ENCODE measurements at places on chromosomes 5 and 9.

DNA sequence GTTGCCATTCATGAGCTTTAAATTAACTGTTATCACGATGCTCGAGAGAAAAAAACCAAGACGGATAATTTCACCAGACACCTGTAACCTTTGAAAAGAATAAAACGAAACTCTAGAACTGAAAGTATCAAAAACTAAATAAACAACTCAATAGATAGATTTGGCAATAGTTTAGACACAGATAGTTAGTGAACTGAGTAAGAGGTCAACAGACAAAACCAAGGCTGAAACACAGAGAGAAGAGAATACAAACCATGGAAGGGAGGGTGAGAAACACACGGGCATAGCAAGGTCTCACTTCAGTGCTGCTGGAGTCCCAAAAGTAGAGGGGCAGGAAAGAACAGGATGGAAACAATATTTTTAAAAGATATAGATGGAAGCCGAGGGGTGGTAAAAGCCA is 3.3 kb upstream of the OR2V1 start:
- DNase-seq, result no peak

DNA sequence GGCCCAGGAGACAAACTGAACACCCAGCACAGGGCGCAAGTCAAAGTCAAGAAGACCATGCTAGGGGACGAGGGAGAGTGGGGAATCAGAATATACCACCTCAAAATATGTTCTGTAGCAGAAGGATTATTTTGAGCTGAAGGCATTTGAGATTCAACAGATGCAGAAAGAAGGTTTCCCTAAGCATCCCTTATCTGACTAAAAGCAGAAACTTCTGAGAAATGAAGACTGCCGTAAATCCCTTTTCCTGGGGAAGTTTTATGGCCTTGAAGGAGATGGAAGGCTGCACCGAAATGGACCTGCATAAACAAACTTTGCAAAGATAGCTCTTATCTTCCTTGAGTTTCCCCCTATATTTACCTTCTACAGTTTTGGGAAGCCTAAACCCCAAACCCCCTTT is 72.8 kb downstream of the PTTG1 start:
- DNase-seq, result no peak

- no peak for DNase-seq
Observed at GRCh38 chr5:58012102-58012501, 447.8 kb downstream of the PLK2 start.

- DNase-seq, result no peak
Observed at GRCh38 chr5:81167078-81167477, 66.0 kb upstream of the CKMT2 start.

- no peak for DNase-seq
Observed at GRCh38 chr5:119072496-119072895, 1.6 kb downstream of the DMXL1 start.

- no peak for DNase-seq
Observed at GRCh38 chr9:114779352-114779845, 26.4 kb downstream of the TNFSF15 start.

DNA sequence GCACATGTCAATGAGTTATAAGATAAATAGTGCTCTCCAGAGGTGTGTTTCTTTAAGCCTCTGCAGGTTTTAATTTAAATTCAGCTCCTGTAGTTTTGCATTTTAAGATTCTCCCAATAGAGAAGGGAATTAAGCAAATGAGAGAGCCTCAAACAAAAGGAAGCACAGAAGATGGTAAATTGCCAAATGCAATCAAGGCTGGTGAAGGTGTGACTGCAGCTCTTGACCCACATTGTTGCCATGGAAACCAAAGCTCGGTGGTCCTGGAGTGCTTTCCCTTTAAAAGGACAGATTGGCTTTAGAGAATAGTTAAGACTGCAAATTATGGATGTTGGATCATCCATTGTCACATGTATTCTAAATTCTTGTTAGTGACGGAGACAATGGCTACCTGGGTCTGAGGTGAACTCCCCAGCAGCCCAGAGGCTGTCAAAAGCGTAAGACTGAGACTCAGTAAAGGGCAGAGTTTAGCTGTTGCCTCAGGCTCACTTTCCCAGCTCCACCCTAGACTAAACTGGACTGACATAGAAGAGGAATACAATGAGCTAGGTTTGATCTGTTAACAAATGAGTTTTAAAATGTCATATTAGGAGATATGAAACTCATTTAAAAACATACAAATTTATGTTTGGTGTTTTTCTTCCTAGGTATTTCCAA is 12.3 kb downstream of the GAPT start:
- DNase-seq, result no peak

- no peak for DNase-seq
Observed at GRCh38 chr9:91039125-91039834, 237.7 kb downstream of the SYK start.

DNA sequence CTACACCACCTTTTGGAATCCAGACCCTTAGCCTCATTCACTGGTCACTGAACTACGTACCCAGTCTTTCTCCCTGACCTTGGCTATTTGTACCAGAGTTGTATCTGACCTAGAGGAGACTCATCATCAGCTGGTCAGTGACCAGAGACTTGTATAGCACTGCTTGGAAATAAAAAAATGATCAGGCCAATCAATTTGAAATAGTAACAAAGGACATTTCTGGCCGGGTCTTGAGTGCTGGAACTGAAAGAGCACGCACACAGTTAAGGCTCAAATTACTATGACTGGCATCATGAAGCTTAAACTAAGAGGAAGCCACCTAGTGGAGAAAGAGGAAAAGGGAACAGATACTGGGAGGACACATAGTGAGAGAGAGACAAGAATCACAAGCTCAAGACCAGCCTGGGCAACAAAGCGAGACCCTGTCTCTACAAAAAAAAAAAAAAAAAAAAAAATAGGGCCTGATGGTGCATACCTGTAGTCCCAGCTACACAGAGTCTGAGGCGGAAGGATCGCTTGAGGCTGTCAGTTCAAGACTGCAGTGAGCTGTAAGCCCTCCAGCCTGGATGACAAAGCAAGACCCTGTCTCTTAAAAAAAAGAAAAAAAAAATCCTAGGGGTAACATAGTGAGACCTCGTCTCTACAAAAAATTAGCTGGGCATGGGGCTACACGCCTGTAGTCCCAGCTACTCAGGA is 12.8 kb upstream of the SRP19 start:
- DNase-seq, result peak; percentile 65

- DNase-seq, result no peak
Observed at GRCh38 chr5:129459777-129460671, at the start of gene ADAMTS19. Gene ADAMTS19 (plus strand): TSS chr5:129460298. CDS start chr5:129460392, 94 bp downstream.

DNA sequence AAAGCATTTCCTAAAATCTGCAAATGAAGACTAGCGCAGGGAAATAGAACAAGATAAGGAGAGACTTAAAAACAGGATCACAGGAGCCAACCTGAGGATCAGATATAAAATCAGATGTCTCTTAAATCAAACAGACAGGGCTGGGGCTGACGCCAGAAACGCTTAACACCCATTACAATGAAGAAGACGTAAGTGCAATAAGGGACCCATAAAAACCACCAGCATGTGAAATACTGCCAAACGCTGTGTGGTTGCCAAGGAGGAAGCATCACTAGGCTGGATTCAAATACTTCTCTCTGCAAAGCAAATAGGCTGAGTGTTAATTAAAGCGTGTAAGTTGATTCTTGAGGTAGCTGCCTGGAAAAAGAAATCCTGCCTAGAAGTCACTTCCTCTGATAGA is 74.4 kb upstream of the ATP10B start:
- DNase-seq, result no peak

- DNase-seq, result no peak
Observed at GRCh38 chr9:96317335-96317980, 15.5 kb upstream of the HSD17B3 start.

- no peak for DNase-seq
Observed at GRCh38 chr9:127562279-127562796, 49.7 kb upstream of the STXBP1 start.

GRCh38 chr9:129575818-129576217 is 45.1 kb downstream of the C9orf50 start:
- no peak for DNase-seq

DNA sequence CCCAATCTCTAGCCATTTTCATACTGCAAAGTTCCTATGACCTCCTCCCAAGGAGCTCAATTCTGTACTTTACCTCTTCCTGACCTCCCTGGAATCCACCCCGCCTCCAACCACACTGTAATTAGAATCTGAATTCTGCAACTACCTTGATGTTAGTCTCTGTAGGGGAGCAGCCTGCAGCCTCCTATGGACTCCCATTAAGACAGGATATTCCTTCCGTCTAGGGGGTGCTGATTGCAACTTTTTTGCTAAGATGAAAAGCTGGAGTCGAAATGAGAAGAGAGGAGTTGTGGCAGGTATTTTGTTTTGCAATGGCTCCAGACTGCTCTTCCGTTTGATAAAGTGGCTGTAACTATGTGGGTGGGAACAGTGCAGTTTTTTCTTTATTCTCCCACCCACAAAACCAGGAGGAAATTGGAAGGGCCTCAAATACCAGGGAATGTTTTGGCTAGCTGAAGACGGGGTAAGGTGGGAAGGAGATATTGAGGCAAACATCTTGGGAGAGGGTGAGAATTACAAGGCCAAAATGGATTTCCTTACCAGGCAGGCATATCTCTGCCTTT is 23.8 kb downstream of the ANXA2R start:
- no peak for DNase-seq

- no peak for DNase-seq
Observed at GRCh38 chr5:157352756-157353340, 86.9 kb downstream of the CYFIP2 start.

GRCh38 chr5:57513785-57514184 is 31.2 kb upstream of the ACTBL2 start:
- DNase-seq, result no peak

DNA sequence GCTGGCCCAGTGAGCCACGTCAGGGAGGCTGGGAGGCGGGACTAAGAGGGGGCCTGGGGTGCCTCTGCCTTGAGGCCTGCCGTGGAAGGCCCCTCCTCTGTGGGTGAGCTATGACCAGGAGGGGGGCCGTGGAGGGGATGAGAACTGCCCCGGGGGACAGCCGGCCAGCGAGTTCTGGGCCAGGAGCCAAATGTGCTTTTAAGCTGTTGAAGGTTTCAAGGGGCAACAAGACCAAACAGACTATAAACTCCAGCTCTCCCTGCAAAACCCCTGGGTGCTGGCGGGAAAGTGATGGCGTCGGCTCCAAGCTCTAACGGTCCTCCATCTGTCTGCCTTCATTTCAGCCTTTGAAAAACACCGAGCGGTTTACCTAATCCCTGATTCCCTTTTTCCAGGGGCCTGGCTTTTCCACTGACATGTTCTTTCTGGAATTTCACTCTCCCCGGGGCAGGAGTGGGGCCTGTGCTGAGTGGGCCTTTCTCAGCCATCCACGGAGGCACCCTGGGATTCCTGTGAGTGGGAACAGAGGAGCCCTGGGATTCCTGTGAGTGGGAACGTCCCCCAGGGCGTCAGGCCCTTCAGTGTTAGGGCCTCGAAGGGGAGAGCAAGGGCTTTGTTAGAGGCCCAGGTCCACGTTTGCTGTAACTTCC is 65.6 kb downstream of the COL5A1 start:
- DNase-seq, result no peak

GRCh38 chr5:41794471-41794870 is 75.8 kb downstream of the OXCT1 start:
- no peak for DNase-seq

GRCh38 chr5:177409043-177409801 is at the start of gene F12:
Gene F12 (minus strand): TSS chr5:177409564. CDS start chr5:177409527, 37 bp downstream.
- no peak for DNase-seq

DNA sequence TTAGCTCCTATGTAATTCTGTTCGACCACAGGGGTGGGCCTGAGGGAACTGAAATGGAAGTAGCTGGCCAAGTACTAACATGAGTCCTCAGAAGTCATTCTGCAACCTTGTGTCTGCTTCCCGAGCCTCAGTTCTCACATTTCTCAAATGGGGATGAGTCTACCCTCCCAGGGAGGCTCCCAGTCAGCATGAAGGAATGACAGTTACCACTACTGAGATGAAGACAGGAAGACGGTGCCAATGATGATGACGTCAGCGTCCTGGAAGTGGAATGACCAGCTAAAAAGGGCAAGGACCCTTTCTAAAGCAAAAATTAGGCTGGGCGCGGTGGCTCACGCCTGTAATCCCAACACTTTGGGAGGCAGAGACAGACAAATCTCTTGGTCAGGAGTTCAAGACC is 6.8 kb downstream of the PIP5KL1 start:
- DNase-seq, result no peak

GRCh38 chr5:72954389-72954788 is 1.5 kb upstream of the FCHO2 start:
- no peak for DNase-seq

DNA sequence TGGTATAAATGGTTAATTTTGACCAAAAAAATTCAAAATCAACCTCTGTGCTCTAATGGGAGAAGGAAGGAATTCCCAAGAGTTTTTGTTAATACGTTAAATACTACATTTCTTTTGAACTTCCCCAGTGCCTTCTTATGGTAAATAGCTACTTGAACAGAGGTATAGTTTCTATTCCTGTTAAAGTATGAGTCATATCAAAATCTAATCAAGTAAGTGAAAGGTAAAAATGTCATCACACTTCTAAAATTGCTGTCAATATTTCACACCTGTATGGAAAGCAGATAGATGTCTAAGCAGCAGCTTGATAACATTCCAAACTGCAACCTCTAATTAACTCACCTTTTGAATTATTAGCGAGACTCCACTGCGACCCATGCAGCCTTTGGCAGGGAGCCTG is 214.1 kb upstream of the MEF2C start:
- no peak for DNase-seq

DNA sequence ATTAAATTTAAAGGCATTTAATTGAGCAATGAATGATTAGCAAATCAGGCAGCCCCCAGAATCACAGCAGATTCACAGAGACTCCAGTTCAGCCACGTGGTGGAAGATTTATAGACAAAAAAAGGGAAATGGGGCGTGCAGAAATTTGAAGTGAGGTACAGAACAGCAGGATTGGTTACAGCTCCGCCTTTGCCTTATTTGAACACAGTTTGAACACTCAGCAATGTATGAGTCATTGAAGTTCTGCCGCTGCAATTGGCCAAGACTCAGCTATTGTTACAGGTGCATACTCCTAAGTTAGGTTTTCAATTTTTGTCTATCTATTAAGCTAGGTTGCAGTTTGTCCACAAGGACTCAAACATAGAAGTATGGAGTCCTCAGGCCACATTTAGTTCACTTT is 157.7 kb upstream of the SLC12A2 start:
- no peak for DNase-seq

DNA sequence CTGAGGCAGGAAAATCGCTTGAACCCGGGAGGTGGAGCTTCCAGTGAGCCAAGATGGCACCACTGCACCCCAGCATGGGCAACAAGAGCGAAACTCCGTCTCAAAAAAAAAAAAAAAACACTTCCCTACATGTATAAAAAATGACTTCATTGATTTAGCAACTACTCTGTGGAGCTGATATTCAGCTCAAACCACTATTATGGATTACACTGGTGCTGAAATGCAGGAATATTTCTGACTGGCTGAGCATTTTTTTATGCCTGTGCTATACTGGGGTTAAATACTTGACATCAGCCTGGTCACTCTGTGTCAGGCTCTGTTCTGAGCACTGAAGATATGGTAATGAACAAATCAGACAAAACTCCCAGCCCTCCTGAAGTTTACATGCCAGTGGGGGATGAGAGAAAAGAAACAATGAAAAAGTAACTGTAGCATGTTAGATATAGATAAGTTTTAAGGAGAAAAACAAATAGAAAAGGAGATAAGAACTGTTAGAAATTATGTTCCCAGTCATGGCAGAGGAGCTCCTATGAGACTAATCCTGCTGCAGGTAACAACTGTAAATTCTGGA is 22.6 kb upstream of the TTC39B start:
- no peak for DNase-seq

Measured in CD4-positive, alpha-beta T cell treated with Interferon alpha-2 for 1 hour (primary cell).